ENCODE measurements at places on chromosomes 3 and 15.

DNA sequence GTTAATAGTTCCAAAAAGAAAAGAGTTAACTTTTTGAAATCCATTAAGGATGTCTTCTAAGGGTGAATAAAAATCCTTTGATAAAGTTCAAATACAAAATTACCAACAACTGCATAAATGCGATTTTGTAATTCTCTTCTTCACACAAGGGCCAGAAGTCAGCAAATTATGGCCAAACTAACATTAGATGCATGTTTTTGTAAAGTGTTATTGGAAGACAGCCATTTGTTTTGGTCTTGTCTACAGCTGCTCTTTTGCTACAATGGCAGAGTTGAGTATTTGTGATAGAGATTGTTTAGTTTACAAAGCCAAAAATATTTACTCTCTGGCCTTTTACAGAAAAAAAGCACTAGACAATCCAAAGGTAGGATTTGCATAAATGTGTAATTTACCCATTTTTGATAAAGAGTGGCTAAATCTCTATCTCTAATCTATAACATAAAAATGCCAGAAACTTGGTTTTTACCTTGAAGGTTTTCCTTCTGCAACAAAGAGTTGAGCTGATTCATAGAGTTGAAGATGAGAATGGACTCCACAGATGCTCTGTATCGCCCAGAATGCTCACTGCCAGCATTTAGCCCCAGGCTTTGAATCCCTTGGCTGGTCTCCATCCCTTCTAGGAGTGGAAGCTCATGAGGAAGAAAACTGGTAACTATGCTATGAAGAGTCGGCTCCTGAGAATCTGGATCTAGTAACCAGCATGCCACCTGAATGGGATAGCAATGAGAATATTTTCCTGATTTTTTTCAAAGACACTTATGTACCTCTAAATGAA is 64.5 kb downstream of the POLQ start:
- DNase-seq = no peak

DNA sequence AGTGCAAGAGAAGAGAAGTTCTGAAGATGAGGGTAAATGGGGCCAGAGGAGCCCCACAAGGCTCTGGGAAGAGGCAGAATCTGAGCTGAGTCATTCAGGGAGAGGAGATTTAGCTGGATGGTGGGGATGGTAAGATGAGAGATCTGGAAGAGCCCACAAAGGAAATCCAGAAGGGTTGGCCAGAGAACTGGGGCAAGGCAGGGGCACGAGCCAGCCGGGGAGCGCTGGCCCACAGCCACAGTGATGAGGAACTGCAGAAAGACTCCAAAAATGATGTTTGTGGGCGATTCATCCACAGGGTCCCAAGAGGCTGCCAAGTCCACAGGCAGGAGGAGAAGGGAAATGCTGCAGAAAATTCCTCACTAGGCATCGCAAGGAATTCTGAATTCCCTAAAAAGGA is 75.9 kb upstream of the ATP2B2 start:
- no peak for DNase-seq

DNA sequence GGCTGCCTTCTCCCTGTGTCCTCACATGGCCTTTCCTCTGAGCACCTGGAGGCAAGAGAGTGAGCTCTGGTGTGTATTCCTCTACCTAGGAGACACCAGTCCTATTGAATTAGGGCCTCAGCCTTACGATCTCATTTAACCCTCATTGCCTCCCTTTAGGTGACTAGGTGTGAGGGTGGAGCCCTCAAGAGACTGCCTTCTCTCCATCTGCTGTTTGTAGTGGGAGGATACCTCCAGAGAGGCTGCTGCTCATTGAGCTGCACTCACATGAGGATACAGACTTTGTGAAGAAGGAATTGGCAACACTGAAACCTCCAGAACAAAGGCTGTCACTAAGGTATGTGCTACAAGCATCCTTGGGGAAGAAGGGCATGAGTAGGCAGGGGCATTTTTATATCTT is at the start of gene CCR8:
TSS of gene CCR8 (plus strand) at position 217 of the 400 bp plus-strand sequence. CDS start 2,623 bp downstream, outside the sequence.
- no peak for DNase-seq

DNA sequence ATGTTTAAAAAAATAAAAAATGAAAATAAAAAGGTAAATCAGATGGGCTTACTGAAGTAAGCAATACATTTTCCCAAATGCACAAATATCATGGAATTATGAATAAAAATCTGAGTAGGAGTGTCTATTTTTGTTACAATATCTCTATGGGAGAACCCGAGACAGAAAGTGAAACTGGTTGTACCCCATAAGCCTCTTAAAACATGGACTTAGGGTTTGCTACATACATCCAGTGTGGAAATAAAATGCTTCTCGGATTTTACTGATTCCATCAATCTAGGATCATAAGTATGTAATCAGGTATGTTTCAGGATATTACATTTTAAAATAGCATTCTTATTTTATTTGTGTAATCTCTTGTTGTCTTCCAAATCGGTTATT is 177.8 kb upstream of the CDIN1 start:
- no peak for DNase-seq

- DNase-seq = peak; percentile 20
These were observed 140.2 kb downstream of the TPRA1 start for GRCh38 chr3:127450331-127450730.

GRCh38 chr3:195466251-195466650 is 23.4 kb upstream of the ACAP2 start:
- DNase-seq = no peak

GRCh38 chr15:95497634-95498033 is 832.9 kb upstream of the NR2F2 start:
- DNase-seq = no peak

DNA sequence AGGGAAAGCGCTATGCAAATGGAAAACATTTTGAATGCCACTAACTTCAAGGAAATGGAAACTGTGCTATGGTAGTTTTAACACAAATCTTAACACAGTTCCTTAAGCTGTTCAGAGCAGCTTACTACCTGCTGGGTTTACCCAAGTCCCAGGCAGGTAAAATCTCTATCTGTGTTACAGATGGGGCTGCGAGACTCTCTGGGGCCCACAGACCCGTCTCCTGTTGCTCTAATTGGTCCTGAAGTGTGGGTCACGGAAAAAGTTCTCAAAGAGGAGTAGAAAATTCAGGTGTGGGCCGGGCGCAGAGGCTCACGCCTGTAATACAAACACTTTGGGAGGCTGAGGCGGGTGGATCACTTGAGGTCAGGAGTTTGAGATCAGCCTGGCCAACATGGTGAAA is 16.9 kb upstream of the ZFYVE19 start:
- no peak for DNase-seq

DNA sequence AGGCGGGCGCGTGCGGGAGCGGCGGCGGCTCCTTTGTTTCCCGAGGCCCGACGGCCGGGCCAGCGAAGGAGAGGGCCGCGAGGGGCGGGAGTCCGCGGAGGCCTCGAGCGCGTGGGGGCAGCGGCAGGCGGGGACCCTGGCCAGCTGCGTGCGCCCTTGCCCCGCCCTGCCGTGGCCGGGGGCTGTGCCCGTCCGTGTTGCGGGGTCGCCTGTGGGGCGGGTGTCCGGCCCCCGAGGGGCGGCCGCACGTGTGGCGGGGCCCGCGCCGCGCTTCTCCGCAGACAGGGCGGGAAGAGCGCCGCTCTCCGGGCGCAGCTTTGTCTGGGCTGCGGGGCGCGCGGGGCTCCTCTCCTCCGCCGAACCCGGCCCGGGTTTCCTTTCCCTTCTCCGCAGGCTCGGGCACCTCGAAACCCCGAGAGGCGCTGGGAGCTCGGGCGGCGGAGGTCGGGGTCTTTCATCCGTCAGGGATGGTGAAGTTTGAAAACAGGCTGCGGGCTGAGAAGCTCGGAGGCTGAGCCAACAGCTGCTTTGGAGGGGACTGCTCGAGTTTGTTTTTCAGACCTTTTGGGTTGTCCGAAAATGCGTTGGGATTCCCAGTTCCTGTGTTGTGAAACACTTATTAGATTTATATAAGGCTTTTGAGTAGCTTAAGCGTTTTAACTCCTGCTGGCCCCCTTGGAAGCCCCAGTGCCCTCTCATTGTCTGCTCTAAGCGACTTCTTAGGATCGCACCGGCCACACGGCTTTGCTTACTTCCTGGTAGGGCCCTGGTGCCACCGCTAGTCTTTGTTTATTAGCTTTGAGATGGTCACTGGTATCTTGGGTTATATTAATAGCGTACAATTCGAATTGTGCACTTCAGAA is 817 bp downstream of the USP3 start:
- peak; percentile 54 for DNase-seq

GRCh38 chr3:14203521-14204079 is 25.0 kb downstream of the LSM3 start:
- no peak for DNase-seq

GRCh38 chr15:85800478-85801123 is 5.9 kb upstream of the KLHL25 start:
- DNase-seq = no peak

DNA sequence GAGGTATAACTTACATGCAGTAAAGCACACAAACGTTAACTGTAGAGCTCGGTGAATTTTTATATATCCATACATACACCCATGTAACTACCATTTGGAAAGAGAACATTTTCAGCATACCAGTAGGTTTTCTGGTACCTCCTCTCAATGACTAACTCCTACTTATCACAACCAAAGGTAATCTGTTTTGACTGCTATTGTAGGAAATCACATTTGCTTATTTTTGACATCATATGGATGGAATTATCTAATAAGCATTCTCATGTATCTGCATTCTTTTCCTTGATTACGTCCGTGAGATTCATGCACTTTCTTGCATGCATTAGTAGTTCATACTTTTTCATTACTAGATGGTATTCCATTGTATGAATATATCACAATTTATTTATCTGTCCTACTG is 76.8 kb downstream of the CSNK1G1 start:
- DNase-seq = no peak

DNA sequence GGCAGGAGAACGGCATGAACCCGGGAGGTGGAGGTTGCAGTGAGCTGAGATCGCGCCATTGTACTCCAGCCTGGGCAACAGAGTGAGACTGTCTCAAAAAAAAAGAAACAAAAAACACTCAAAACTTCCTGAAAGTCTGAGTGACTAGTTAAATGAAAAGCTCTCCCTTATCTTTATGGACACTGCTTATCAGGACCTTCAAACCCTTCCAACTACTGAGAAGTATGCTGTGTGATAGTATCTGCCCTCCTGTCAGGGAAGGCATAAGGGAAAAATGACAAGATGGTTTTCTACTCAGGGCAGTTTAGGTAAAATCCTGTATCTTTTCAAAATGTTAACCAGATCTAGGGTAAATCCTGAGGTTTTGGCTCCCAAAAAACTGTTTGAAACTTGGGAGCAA is 21.8 kb downstream of the EMC7 start:
- DNase-seq = no peak

DNA sequence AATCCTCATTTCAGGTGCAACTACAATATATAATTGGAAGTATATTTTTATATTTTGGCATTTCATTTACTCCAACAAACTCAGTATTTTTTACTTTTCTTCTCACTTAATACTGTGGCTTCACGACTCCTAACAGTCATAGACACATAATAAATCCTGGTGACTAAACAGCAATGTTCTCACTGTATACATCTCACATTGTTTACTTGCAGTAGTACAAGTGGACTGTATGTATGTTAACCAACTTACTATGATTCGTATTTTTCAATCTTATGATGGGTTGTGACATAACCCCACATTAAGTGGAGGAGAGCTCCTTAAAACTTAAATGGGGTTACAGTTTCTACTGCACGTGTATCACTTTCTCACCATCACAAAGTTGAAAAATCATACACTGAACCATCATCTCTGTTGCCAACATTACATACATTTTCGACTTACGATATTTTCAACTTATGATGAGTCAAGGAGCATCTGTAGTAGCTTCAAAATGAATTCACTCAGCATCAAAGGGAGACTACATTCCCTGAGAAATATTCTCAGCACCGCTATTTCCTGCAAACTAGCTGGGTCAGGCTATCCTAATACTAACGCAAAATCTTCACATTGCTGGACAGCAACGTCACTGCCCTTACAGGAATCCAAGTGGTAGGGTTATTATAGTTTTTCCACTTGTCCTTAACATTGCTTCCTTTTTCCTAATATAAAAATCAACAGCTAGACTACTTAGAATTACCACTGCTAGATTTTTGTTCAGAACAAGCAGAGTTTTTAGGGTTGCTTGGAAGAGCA is 7.3 kb downstream of the ADAM10 start:
- DNase-seq = no peak

GRCh38 chr3:179969525-179969924 is 67.2 kb downstream of the PEX5L start:
- no peak for DNase-seq

GRCh38 chr15:46786590-46787285 is 930.6 kb upstream of the SEMA6D start:
- DNase-seq = peak; percentile 6

- DNase-seq = no peak
These were observed 119.5 kb upstream of the TMCO5A start for GRCh38 chr15:37814847-37815515.

DNA sequence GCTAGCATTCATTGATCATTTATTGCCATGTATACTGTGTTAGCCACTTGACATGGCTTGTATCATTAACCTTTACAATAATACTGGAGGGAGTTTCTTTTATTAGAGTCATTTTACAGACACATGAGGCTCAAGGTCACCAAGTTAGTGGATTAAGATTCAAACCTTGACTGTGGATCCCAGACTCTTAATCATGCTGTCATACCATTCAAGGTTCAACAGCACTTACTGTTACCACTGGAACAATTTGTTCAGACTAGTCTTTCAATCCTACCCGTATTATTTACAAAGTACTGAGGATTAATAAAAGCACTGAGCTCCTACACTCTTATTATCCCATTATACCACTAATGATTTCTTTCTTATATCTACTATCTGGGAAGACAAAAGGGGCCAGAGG is 1.2 kb downstream of the COX17 start:
- DNase-seq = no peak

- DNase-seq = no peak
These were observed 744.8 kb upstream of the GBE1 start for GRCh38 chr3:82506204-82506603.

- no peak for DNase-seq
These were observed 43.7 kb upstream of the MRPL3 start for GRCh38 chr3:131546441-131546840.

GRCh38 chr3:149018247-149018646 is 26.9 kb downstream of the GYG1 start:
- no peak for DNase-seq

GRCh38 chr3:180871901-180872300 is 40.6 kb upstream of the FXR1 start:
- no peak for DNase-seq

DNA sequence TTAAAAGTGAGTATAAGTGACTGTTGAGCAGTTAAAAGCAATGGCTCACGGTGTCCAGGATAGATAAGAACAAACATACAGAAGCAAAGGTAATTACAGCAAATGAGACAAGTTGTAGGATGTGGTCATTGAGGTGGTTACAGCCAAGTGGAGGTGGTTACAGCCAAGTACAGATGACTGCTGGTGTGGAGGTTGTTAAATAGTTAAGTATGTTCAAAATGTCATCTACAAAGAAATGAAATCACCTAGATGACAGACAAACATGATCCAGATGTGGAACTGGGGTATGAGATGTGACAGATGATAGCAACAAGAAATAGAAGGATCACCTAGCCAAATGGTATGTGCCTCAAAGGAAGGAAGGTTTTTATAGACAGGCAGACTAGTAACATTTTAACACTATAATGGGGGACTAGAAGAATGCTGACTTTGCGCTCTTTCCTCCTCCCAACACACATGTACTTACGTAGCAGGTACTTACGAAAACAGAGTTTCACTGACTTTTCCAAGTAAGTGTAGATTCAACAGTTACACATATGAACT is 6.8 kb upstream of the ANKRD28 start:
- no peak for DNase-seq

- DNase-seq = no peak
These were observed 32.1 kb downstream of the GRK7 start for GRCh38 chr3:141795276-141795675.

Measured in dorsolateral prefrontal cortex (tissue), 122 donors.